ENCODE measurements at places on chromosomes 3 and 15. TPM values are rescaled to one million over a fixed set of nuclear protein-coding genes. Genes with fewer than 3 reads are reported as not detected.

GRCh38 chr3:9385187-9386077 is 12.0 kb upstream of the SETD5 start:
- H3K36me3 ChIP-seq, result peaks cover 97% of the 10 kb centered on the region
- no peaks in the 10 kb centered on the region for H3K27me3 ChIP-seq
- H3K4me1 ChIP-seq, result peaks cover 3% of the 10 kb centered on the region
- DNase-seq, result no peak

DNA sequence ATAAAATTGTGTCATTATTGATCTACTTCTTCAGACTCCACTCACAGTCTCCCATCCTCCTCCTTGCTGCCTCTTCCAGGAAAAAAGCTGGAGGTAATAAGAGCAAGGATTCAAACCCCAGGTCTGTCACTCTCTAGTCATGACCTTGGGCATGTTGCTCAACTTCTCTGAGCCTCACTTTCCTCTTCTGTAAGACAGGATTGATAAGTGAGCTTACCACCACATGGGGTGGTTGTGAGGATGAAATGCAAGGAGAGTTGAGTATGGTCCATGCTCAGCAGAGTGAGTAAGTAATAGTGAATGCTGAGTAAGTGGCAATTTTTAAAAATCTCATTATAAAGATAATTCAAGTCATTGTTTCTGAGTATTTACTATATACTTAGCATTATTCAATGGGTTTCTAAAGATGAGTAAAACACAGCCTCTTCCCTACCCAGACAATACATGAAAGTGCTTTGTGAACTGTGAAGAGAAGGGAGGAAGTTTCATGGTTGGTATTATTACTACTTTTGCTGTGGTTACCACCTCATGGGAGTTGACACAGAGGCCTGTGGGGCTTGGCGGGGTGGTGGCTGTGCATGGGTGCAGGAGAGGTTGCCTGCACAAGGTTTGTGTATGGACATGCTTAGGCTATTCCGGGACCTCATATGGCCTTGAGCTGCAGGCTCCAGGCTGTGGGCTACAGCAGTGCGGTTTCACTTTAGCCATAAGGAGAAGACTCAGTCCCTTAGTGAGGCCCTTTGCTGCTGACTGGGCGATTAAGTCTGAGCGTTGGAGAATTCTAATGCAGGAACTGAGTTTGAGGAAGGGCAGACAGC is 30.0 kb downstream of the SLC6A11 start:
- H3K36me3 ChIP-seq, result no peaks in the 10 kb centered on the region
- no peak overlapping the region for H3K4me3 ChIP-seq
- no peaks in the 10 kb centered on the region for H3K4me1 ChIP-seq
- DNase-seq, result no peak
- peaks cover 14% of the 10 kb centered on the region for H3K27me3 ChIP-seq

DNA sequence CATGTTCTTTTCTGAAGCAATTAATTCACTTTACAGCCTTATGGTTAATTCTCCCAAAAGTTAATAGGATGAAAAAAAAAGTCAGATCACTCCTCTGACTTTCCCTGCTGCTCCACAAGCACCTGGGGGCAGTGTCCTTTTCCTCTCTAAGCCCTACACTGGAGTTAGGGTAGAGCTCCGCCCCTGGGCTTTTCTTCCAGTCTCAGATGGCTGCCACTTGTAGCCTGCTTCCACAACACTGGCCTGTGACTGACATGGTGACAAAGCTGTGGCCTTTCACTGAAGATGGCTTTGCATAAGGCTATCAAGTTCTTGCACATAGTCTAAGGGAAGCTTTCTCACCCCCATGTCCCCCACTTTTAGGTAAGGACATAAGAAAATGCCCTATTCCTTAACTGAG is 1.3 kb upstream of the MON1A start:
- no peak overlapping the region for H3K4me3 ChIP-seq
- no peaks in the 10 kb centered on the region for H3K27me3 ChIP-seq
- DNase-seq, result no peak
- H3K36me3 ChIP-seq, result no peaks in the 10 kb centered on the region

DNA sequence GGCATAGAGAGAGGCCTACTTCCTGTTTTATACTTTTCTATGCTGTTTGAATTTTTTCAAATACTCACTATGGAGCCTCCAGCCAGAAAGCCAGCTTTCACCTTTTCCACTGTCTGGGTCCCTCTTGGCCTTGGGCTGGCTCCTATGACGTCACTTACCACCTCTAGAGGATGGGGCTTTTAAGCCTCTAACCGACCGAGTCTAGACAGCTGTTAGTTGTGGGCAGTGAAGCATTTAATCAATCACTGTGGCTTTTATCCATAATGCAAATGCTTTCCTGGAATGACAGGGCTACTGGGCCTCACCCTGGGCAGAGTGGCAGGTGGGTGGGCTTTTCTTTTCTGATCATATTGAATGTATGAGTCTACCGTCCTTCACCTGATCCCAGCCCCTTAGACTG is 61.9 kb downstream of the LRRK1 start:
- no peaks in the 10 kb centered on the region for H3K36me3 ChIP-seq

- H3K27ac ChIP-seq, result no peak overlapping the region
- peaks cover 18% of the 10 kb centered on the region for H3K36me3 ChIP-seq
These were observed 25.3 kb downstream of the STARD5 start for GRCh38 chr15:81298611-81299010.

GRCh38 chr3:187259171-187259570 is 32.4 kb downstream of the MASP1 start:
- no peak overlapping the region for H3K4me3 ChIP-seq
- no peak for DNase-seq
- H3K27ac ChIP-seq, result no peak overlapping the region
- peaks cover 67% of the 10 kb centered on the region for H3K36me3 ChIP-seq
- peaks cover 15% of the 10 kb centered on the region for H3K4me1 ChIP-seq
- H3K27me3 ChIP-seq, result no peaks in the 10 kb centered on the region

DNA sequence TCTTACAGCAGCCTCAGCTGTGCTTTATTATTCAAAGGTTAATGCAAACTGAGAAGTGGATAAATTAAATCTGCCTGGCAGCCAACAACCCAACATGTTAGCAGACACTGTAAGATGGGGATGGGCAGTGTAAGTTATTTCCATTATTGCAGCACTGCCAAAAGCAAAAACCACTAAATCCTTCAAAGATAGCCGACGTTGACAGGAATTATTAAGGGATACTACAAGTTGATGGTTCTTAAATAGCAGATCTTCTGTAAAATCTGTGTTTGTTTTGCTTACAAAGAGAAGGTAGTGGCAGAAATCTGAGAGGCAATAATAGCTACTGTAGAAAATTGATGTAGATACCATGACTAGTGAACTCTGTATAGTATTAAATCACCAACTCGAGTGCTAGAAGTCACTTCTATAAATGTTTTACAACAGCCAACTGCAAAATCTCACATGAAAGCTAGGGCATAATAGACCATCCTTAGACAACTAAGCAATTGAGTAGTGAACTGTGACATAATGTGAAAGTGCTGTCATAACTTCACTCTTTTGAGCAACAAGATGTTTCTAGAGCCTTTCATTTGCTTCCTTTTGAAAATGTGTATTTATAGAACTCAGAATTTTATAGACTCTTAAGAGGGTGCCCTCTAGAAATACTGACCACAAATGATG is 278.6 kb downstream of the UBE2E2 start:
- H3K4me1 ChIP-seq, result peaks cover 5% of the 10 kb centered on the region
- no peak overlapping the region for H3K4me3 ChIP-seq
- no peaks in the 10 kb centered on the region for H3K36me3 ChIP-seq
- DNase-seq, result no peak
- H3K27ac ChIP-seq, result no peak overlapping the region
- no peaks in the 10 kb centered on the region for H3K27me3 ChIP-seq

DNA sequence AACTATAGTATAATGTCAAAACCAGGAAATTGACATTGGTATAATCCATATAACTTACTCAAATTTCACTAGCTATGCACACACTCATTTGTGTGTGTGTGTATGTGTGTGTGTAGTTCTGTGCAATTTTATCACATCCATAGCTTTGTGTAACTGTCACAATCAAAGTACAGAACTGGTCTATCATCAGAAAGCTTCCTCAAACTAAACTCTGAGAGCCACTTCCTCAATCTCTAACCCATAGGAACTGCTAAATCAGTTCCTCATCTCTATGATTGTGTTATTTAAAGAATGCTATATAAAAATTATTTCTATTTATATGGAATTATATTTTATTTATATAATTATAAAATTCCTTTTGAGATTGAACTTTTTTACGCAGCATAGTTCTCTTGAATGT is 18.1 kb downstream of the LNP1 start:
- H3K27me3 ChIP-seq, result no peaks in the 10 kb centered on the region
- no peak overlapping the region for H3K4me3 ChIP-seq

- no peak for DNase-seq
- H3K27ac ChIP-seq, result no peak overlapping the region
- peaks cover 8% of the 10 kb centered on the region for H3K27me3 ChIP-seq
- H3K36me3 ChIP-seq, result no peaks in the 10 kb centered on the region
- H3K4me1 ChIP-seq, result peaks cover 18% of the 10 kb centered on the region
- no peak overlapping the region for H3K4me3 ChIP-seq
These were observed 27.1 kb upstream of the VPS8 start for GRCh38 chr3:184784731-184785500.

GRCh38 chr3:171295484-171296373 is 164.5 kb downstream of the TNIK start:
- no peaks in the 10 kb centered on the region for H3K27me3 ChIP-seq
- peaks cover 40% of the 10 kb centered on the region for H3K4me1 ChIP-seq

DNA sequence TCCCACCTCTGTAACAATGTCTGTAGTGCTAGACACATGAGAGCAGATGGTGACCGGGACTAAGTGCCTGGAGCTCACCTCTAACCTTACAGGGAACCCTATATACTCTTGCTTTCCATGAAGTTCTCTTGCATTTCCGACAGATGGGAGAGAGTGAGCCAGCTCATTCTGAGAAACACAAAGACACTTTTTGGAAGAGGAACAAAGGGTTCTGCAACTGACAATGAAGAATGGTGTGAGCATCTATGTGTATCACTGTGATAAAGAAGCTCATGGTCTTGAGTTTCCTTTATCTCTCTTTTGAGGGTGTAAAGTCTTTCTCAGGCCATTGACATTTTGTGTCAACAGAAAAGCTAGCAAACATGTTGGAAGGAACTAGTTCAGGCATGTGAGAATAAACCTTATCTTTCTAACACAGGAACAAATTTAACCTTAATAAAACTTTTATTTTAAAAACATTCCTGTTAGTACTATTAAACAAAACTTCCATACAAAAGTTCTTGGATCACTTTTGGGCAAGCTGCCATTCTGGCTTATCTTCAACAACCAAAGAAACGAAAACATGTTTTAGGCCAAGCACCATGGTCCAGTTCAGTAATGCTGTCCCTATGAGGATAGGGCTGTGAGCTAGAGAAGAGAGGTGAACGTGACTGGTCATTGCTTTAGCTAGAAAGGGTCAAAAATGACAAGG is 142.7 kb downstream of the THRB start:
- H3K27me3 ChIP-seq, result no peaks in the 10 kb centered on the region
- H3K4me3 ChIP-seq, result no peak overlapping the region
- peak; percentile 75 for DNase-seq
- peaks cover 22% of the 10 kb centered on the region for H3K4me1 ChIP-seq
- H3K36me3 ChIP-seq, result no peaks in the 10 kb centered on the region

- no peak for DNase-seq
- H3K36me3 ChIP-seq, result no peaks in the 10 kb centered on the region
- H3K4me3 ChIP-seq, result no peak overlapping the region
These were observed 92.1 kb downstream of the SLC49A4 start for GRCh38 chr3:122886946-122887345.

GRCh38 chr3:32009101-32009500 is 27.6 kb downstream of the ZNF860 start:
- DNase-seq, result no peak
- no peak overlapping the region for H3K27ac ChIP-seq
- H3K4me1 ChIP-seq, result no peaks in the 10 kb centered on the region
- H3K4me3 ChIP-seq, result no peak overlapping the region

GRCh38 chr3:53939086-53939582 is 47.5 kb upstream of the SELENOK start:
- peaks cover 6% of the 10 kb centered on the region for H3K27me3 ChIP-seq
- no peaks in the 10 kb centered on the region for H3K4me1 ChIP-seq
- no peak overlapping the region for H3K27ac ChIP-seq
- H3K36me3 ChIP-seq, result no peaks in the 10 kb centered on the region
- DNase-seq, result no peak
- no peak overlapping the region for H3K4me3 ChIP-seq

- H3K4me1 ChIP-seq, result no peaks in the 10 kb centered on the region
- peak overlapping the region; percentile 70 for H3K27ac ChIP-seq
- peak; percentile 18 for DNase-seq
- H3K27me3 ChIP-seq, result no peaks in the 10 kb centered on the region
- no peak overlapping the region for H3K4me3 ChIP-seq
These were observed 95.4 kb downstream of the SRGAP3 start for GRCh38 chr3:9153904-9154619.

GRCh38 chr3:124315215-124316033 is 323.5 kb upstream of the ROPN1 start:
- no peak overlapping the region for H3K4me3 ChIP-seq
- no peaks in the 10 kb centered on the region for H3K27me3 ChIP-seq
- no peaks in the 10 kb centered on the region for H3K36me3 ChIP-seq
- DNase-seq, result no peak
- no peak overlapping the region for H3K27ac ChIP-seq
- no peaks in the 10 kb centered on the region for H3K4me1 ChIP-seq

DNA sequence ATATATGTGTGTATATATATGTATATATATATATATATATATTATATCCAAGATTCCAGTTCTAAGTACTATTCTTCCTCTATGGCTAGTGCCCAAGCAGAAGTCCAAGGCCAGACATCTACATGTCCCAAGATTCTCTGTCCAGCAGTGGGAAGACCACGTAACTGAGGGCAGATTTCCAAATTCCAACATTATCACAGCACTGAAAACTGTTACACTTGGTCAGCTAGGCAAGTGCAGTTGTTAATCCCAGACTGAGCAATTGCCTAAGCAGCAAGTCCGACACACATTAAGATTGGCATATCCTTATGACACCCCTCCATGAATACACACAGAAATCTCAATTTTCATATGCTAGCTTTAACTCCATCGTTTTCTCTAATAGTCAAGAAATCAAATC is 1148.5 kb downstream of the IGSF11 start:
- H3K4me1 ChIP-seq, result no peaks in the 10 kb centered on the region
- no peak overlapping the region for H3K27ac ChIP-seq
- H3K36me3 ChIP-seq, result no peaks in the 10 kb centered on the region
- H3K27me3 ChIP-seq, result no peaks in the 10 kb centered on the region
- no peak overlapping the region for H3K4me3 ChIP-seq

Gene FGD5
- total RNA-seq, result 14.2 TPM

Gene RASA2
- total RNA-seq, result 3.4 TPM

Gene TERC
- not detected for total RNA-seq

Gene BCHE
- total RNA-seq, result 2.1 TPM

Gene TRAT1
- total RNA-seq, result not detected

Data from heart right ventricle (tissue), 16 donors.